ENCODE measurements at places on chromosomes 6 and 20.

DNA sequence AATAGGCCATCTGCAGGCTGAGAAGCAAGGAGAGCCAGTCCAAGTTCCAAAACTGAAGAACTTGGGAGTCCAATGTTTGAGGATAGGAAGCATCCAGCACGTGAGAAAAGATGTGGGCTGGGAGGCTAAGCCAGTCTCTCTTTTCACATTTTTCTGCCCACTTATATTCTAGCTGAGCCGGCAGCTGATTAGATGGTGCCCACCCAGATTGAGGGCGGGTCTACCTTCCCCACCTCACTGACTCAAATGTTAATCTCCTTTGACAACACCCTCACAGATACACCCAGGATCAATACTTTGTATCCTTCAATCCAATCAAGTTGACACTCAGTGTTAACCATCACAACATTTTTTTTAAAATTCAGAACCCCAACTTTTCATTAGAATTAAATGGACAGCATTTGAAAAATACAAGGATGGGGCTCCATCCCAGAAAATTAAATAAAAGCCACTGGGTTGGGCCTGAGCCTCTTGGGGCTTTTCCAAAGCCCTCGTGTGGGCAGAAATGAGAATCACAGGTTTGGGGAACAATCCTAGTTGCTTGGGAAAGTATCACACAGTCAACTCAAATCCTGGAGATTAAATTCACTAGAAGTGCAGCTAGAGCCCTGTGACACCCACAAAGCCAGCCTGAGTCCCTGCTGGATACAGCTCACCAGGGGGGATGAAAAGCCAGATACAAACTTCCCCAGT is 2.2 kb downstream of the CLDN20 start:
- DNase-seq = no peak

- no peak for DNase-seq
Observed at GRCh38 chr6:13971303-13971702, 46.6 kb downstream of the RNF182 start.

- no peak for DNase-seq
Observed at GRCh38 chr20:23125159-23125558, 39.0 kb upstream of the CD93 start.

DNA sequence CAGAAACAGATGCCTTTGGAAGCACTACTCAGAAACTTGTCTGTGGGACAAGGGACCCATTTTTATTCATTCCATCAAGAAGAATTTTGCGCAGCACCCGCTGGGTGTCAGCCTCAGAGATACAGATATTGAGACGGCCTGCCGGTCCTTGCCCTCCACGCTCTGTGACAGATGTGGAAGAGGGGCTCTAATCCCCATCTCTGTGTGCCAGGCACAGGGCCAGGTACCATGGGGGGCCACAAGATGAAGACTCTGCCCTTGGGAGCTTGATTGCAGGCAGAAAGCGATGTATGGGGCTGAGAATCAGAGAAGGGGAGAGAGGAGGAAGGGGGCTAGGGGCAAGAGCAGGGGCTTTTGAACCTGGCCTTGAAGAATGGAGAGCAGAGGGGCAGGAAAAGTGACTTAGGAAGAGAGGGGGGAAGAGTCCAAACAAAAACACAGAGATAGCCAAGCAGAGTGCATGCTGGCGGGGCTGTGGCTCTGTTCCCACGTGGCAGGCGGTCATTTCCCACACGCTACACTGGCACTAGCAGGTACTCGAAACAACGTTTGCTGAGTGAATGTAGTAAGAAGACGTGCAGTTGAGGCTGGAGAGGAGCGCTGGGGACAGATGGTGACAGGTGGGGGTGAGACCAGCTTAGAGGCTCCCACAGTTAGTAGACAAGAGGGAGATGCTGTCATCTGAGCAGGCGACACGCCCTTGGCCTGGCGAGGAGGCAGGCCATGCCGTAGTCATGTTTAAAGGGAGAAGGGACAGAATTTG is 170.3 kb upstream of the SNX9 start:
- no peak for DNase-seq

DNA sequence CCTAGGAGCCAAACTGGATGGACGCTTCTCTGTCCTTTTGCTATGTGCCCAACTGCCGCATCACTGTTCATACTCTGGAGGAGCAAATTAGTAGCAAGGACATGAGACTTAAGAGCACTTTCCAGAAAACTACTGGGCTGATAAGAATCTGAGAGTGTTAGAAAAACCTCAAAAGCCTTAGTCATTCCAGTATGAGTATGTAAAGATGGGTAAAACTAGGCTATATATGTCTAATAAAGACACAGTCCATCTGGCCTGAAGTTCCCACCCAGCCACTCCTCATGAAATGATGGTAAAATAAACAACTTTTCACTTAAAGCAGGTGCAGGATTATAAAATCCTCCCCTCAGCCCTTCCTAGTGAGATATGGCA is 30.6 kb downstream of the SHLD1 start:
- no peak for DNase-seq

DNA sequence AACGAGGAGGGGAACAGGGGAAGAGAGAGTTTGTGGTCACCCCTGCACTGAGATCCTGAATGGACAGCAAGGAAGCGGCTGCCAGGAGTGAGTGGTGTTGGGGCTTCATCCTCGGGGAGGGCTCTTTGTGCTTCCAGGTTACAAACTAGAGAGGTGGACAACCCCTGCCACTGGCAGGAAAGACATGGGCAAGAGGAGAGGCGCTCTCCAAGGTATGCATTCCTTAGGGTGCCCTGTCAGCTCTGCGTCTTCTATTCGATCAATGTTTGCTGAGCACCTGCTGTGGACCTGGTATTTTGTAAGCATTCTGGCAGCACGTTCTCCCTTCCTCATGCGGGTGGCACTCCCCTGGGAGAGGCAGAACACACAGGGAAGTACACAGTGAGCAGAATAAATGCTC is 93.6 kb downstream of the CDH4 start:
- DNase-seq = no peak

DNA sequence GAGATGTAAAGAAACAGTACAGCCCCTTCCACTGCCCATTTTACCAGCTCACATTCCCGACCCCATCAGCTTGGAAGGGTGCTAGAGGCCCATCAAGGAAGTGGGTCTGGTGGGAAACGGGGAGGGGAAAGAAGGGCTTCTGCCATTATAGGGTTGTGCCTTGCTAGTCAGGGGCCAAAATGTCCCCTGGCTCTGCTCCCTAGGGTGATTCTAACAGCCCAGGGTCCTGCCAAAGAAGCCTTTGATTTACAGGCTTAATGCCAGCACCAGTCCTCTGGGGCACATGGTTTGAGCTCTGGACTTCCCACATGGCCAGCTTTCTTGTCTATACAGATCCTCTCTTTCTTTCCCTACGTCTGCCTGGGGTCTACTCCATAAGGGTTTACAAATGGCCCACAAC is 10.6 kb upstream of the ZNF76 start:
- no peak for DNase-seq

DNA sequence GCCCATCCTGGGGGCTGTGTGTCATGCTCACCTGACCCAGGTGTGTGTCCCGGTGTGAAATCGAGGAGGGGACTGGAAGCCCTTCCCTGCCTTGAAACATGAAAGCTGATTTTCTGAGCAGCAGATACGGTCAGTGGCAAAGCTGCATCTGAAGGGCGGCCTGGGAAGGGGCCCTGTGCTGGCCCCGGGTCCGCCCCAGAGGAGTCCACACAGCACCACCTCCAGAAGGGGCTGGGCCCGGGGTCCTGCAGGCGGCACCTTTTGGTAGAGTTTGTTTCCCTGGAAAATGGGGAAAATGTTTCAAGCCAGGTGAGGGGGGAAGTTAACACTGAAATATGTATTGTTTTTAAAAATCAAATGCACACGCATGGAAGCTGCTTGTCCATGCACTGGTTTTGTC is 20.8 kb downstream of the UCKL1 start:
- DNase-seq = no peak

- DNase-seq = no peak
Observed at GRCh38 chr6:146301764-146302163, 241.9 kb upstream of the RAB32 start.

- DNase-seq = no peak
Observed at GRCh38 chr6:16319813-16320532, 81.6 kb downstream of the GMPR start.

DNA sequence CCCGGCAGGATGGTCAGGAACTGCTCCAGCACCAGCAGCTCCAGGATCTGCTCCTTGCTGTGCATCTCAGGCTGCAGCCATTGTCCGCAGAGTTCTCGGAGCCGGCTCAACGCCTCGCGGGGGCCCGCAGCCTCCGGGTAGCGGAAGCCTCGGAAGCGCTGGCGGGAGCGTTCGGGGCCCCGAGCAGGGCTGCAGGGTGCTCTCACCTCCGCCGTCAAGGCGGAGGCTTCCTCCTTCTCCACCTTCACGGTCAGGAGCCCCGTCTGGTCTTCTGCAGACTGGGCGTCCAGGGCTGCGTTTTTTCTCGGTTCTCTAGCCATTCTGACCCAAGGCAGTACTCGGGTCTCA is 434 bp downstream of the ZKSCAN4 start:
- DNase-seq = no peak

DNA sequence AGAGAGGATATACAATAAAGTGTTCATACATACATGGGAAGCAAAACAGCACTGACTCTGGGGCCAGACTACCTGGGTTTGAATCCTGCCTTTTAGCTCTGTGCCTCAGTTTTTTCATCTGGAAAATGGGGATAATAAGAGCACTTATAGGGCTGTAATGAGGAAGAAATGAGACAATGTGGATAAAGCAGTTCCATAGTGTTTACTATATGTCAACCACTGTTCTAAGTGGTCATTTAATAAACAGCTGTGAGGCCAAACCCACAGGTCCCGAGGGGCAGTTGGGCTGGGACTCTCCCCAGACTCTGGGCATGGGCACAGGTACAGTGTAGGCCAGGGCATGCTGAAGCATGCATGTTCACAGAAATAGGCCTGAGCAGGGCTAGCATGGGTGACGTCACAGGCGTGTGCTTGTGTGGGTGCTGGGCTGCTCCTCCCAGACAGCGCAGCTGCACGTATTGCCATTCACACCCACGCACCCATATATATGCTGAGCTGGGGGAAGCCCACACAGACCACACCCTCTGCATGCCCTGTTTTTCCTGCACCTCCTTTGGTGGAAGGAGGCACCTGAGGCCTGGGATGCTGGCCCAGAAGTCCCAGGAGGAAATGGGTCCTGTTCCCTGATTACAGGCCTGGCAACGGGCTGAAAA is 3.5 kb upstream of the PLCG1 start:
- no peak for DNase-seq

GRCh38 chr20:56781108-56781739 is 152.1 kb downstream of the TFAP2C start:
- no peak for DNase-seq

GRCh38 chr6:161477876-161478425 is 204.1 kb upstream of the AGPAT4 start:
- DNase-seq = no peak

DNA sequence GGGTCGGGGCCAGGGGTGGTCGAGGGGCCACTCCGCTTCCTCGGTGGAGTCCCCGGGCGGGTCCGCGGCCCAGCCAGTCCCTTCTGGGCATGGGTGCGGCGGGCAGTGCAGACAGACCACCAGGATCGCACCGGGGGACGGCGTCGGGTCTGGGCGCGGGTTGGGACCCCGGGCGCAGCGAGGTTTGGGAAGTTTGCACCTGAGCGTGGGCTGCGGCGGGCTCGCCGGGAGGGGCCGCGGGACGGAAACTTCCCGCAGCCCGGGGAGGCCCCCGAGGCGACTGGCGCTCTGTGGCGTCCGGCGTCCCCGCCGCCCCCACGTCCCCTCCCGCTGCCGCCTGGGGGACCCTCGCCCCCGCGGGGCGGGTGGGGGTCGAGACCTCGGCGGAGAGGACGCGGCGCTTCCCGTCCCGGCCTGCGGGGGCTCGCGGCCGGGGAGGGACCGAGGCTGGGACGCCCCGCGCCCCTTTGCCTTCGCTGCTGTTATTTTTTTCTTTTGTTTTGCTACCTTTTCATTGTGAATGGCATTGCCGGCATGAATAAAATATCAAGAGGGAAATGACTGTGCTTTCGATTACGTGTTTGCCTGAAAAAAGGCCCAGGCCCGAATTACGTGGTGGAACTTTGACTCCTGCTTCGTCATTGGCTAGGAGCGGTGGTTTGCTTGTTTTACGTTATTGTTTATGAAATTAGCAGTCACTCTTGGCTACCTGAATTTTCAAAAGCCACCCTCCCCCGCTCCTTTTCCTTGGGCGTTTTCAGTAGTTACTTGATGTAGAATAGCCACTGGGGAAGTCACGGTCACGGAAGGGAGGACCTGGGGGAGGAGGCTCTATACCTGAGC is 703 bp downstream of the SNX9 start:
- DNase-seq = no peak

DNA sequence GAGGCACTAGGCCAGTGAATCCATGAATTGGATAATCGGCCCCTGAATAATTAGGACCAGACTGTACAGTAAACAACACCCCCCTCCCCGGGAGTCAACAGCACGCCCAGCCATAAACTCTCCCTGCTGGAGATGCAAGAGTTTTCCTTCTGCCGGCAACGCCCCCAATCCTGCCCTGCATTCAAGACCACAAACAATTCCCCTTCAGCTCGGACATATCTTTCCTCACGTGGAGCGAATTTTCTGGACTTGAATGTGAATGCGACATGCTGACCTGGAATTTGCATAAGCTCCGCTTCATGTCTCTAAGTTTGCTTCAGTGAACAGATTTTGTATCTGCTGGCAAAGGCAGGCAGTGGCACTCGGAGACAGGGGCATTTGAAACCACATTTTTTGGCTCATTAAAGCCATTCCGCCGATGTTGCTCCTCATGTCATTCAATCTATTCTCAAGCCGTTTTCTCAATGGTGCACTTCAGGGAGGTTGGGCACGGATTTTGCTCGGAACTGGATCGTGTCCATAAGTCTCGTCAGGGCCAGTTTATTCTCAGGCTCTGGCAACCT is 38.0 kb upstream of the GMPR start:
- no peak for DNase-seq

Data from NCI-H2107 (cell line).